ENCODE measurements at places on chromosomes 13 and 19.

- H3K4me3 ChIP-seq, result no peak overlapping the region
- no peaks in the 10 kb centered on the region for H3K27me3 ChIP-seq
- H3K4me1 ChIP-seq, result peaks cover 16% of the 10 kb centered on the region
- peak overlapping the region; percentile 54 for H3K27ac ChIP-seq
These were observed 7.1 kb upstream of the TOMM40 start for GRCh38 chr19:44883922-44884321.

GRCh38 chr13:99847318-99847750 lies 124.2 kb downstream of the ZIC5 start:
- no peaks in the 10 kb centered on the region for H3K36me3 ChIP-seq
- DNase-seq, result no peak

DNA sequence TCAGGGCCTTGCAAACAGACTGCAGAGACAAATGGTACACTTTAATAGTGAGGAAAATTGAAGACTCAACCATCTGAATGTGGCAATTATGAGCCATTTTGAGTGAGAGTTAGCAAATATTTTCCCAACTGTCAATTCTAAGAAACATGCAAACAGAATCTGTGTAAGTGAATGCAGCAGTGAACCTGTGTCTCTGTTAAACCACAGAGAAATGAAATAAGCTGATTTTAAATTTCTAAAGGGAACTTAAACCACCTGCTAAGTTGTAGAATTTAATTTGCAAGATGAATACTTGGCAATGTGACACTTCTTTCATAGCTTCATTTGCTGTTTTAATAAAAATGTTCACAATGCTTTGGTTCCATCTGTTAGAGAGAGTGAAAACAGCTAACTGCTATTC lies 42.0 kb upstream of the TDRD3 start:
- H3K27me3 ChIP-seq, result no peaks in the 10 kb centered on the region
- peaks cover 3% of the 10 kb centered on the region for H3K4me1 ChIP-seq
- no peak for DNase-seq
- no peak overlapping the region for H3K27ac ChIP-seq
- no peak overlapping the region for H3K4me3 ChIP-seq

DNA sequence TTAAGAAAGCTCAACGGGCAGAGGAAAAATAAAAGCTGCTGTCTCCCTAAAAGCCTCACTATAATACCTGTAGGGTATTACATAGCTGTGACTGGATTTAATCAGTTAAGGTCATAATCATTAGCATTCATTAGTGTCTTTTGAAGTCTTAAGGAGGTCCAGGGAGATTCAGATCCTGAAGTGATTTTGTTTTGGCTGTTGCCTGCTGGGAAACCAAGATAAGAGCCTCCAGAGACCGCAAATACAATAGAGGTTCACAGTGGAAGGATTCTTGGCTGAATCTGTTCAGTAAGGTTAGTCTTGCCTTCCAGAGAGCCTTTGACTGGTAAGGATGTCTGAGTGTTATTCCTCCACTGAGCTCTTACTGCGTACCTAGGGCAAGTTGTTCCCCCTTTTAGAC lies 54.0 kb upstream of the TNFRSF19 start:
- H3K27ac ChIP-seq, result no peak overlapping the region
- H3K4me1 ChIP-seq, result no peaks in the 10 kb centered on the region
- DNase-seq, result no peak
- H3K4me3 ChIP-seq, result no peak overlapping the region
- peaks cover 62% of the 10 kb centered on the region for H3K27me3 ChIP-seq

DNA sequence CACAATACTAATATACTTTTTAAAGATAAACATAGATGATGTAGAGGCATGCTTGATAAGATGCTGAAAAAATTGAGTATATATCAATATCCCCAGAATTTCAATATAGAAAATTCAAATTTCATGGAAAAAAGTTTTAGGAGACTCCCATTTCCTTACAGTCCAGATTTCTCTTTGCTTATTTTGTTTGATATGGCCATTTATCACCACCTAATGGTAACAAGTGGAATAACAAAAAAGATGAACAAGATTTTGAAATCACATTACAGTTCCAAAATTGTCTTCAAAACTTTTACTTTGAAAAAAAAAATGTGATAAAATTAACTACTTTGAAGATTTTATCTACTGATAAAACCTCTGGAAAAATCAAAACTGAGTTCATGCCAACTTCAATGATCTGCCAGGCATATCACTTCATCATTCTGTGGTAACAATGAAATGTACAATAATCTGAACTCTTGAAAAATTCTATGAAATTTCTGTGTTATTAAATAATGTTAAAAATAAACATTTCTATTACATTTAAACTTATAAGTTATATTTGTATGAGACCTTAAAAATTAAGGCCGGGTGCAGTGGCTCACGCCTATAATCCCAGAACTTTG lies 17.5 kb downstream of the MIPEP start:
- H3K27ac ChIP-seq, result no peak overlapping the region
- no peaks in the 10 kb centered on the region for H3K36me3 ChIP-seq
- no peak overlapping the region for H3K4me3 ChIP-seq
- DNase-seq, result peak; percentile 59

GRCh38 chr13:94169454-94170144 lies 309.9 kb downstream of the DCT start:
- no peak for DNase-seq
- H3K4me1 ChIP-seq, result peaks cover 1% of the 10 kb centered on the region
- no peaks in the 10 kb centered on the region for H3K36me3 ChIP-seq

- H3K4me3 ChIP-seq, result peak within 1 kb of the TSS; percentile 87
- peaks cover 37% of the 10 kb centered on the region for H3K36me3 ChIP-seq
- H3K27ac ChIP-seq, result peak within 1 kb of the TSS; percentile 97
- peak; percentile 82 for DNase-seq
- peaks cover 3% of the 10 kb centered on the region for H3K4me1 ChIP-seq
- H3K27me3 ChIP-seq, result no peaks in the 10 kb centered on the region
These were observed at the start of gene ZNF480 for GRCh38 chr19:52296773-52297600. ZNF480 (plus strand) TSS chr19:52297169; CDS start chr19:52300413, 3,244 bp downstream.

GRCh38 chr13:47175172-47175866 lies 278.5 kb upstream of the HTR2A start:
- H3K4me1 ChIP-seq, result no peaks in the 10 kb centered on the region
- H3K36me3 ChIP-seq, result no peaks in the 10 kb centered on the region
- no peak overlapping the region for H3K4me3 ChIP-seq
- H3K27ac ChIP-seq, result no peak overlapping the region

GRCh38 chr13:28741084-28741491 lies 22.3 kb upstream of the SLC46A3 start:
- H3K4me1 ChIP-seq, result peaks cover 2% of the 10 kb centered on the region
- H3K27ac ChIP-seq, result no peak overlapping the region
- peak; percentile 47 for DNase-seq
- no peaks in the 10 kb centered on the region for H3K36me3 ChIP-seq
- no peak overlapping the region for H3K4me3 ChIP-seq

DNA sequence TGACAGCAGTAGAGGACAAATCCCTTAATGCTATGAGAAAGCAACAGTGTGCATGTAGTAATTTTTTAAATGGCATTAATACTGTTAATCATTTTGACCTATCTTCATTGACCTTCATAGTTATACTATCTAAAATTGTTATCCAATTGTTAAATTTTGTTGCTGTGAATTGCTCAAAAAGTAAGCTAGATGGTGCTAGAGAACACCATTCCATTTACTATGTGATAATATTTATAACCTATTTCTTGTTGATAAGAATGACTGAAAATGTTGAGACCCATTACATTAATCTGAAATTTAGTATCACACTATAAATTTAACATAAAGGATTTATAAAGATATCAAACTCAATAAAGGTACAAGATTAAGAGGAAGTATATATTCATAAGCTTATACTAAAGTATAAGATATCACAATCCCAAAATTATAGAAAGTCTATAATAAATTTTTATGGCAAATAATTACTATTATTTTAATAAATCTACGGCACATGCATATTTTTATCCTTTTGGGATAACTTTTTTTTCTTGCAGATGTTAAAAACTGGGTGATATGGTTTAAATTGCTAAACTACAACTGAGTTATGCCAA lies 1573.3 kb downstream of the PCDH9 start:
- no peaks in the 10 kb centered on the region for H3K4me1 ChIP-seq
- no peaks in the 10 kb centered on the region for H3K36me3 ChIP-seq
- DNase-seq, result peak; percentile 25
- no peak overlapping the region for H3K27ac ChIP-seq

- no peaks in the 10 kb centered on the region for H3K4me1 ChIP-seq
- DNase-seq, result no peak
- no peak overlapping the region for H3K4me3 ChIP-seq
- no peaks in the 10 kb centered on the region for H3K36me3 ChIP-seq
- H3K27me3 ChIP-seq, result no peaks in the 10 kb centered on the region
These were observed 24.4 kb downstream of the COMMD6 start for GRCh38 chr13:75513271-75513670.

- no peaks in the 10 kb centered on the region for H3K36me3 ChIP-seq
- peak within 1 kb of the TSS; percentile 53 for H3K4me3 ChIP-seq
- H3K4me1 ChIP-seq, result peaks cover 37% of the 10 kb centered on the region
- no peak for DNase-seq
- no peaks in the 10 kb centered on the region for H3K27me3 ChIP-seq
These were observed at the start of gene DBP for GRCh38 chr19:48636859-48637448. DBP (minus strand) TSS chr19:48637379; CDS start chr19:48636994, 385 bp downstream.

- H3K27ac ChIP-seq, result peak overlapping the region; percentile 94
- H3K4me1 ChIP-seq, result peaks cover 17% of the 10 kb centered on the region
- no peak overlapping the region for H3K4me3 ChIP-seq
- DNase-seq, result peak; percentile 47
- peaks cover 27% of the 10 kb centered on the region for H3K36me3 ChIP-seq
These were observed 27.0 kb downstream of the SAE1 start for GRCh38 chr19:47157431-47158321.

- DNase-seq, result no peak
- H3K27ac ChIP-seq, result no peak overlapping the region
- no peaks in the 10 kb centered on the region for H3K36me3 ChIP-seq
- no peak overlapping the region for H3K4me3 ChIP-seq
- H3K27me3 ChIP-seq, result no peaks in the 10 kb centered on the region
These were observed 336.9 kb upstream of the HTR2A start for GRCh38 chr13:47233734-47234133.

DNA sequence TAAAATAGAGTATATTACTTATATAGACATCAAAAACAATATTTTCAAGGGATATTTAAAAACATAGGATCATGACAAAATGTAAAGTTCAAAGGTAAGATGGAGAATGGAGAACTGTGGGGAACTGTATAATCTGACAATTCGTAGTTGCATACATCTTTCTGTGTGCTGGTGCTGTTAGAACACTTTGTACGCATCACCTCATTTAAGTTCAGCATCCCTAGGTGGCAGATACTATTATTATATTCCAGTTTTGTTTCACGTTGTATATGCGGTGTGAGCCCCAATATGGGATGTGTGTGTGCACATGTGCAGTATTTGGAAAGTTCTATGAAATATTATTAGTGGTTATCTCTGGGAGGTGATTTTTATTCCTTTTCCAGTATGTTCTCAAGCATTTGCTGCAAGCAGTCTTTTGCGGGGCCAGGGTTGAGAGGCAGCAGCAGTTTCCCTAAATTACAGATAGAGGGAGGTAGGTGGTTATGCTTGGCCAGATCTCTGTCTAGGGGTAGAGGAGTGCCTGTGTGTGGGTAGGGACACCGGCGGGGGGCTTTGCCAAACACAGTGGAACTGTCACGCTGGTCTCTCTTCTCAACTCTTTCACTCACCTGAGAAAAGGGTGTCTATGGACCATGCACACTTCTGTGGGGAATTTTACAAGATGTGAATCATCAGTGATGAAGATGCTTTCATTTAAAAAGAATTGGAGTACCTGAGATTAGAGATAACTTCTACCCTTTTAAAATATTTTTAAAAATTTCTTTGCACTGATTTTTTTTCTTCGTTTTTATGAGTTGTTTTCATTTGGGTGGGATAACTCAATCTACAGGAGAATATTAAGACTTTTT lies 55.6 kb upstream of the ALOX5AP start:
- H3K36me3 ChIP-seq, result no peaks in the 10 kb centered on the region
- peak; percentile 48 for DNase-seq

DNA sequence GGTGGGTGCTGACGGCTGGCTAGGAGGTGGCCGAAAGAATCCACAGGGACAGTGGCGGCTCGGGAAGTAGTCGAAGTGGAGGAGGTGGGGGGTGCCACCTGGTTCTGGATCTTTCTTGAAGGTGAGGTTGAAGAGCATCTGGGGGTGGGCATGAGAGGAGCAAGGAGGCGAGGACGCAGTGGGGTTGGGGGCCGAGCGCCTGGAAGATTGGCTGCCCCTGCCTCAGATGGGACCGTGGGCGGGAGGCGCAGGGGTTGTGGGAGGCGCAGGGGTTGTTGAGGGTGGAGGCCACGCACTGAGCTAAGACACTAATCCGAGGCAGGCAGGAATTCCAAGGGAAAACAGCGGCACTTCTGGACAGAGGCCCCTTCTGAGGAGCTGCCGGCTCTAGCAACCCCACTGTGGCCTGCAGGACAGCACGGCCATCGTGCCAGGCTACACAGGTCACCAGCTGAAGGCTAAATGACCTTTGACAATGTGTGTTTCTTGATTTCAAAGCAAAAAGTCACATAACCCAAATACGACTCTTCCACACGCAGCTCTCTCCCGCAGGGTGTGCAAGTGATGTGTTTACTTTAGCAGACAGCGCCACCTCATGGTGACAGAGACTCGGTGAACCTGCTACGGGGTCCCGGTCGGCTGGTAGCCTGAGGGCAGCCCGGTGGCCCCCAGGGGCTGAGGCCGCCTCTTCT lies 44.1 kb upstream of the RANBP3 start:
- no peak overlapping the region for H3K27ac ChIP-seq
- H3K4me3 ChIP-seq, result no peak overlapping the region
- DNase-seq, result peak; percentile 83
- H3K4me1 ChIP-seq, result peaks cover 13% of the 10 kb centered on the region

GRCh38 chr19:44180968-44181367 lies 16.1 kb downstream of the ZNF226 start:
- no peaks in the 10 kb centered on the region for H3K27me3 ChIP-seq
- no peaks in the 10 kb centered on the region for H3K4me1 ChIP-seq
- no peak overlapping the region for H3K27ac ChIP-seq
- DNase-seq, result no peak

- peaks cover 34% of the 10 kb centered on the region for H3K27me3 ChIP-seq
- H3K27ac ChIP-seq, result no peak overlapping the region
- H3K36me3 ChIP-seq, result peaks cover 8% of the 10 kb centered on the region
- no peak for DNase-seq
These were observed 2.6 kb downstream of the PCDH17 start for GRCh38 chr13:57633950-57634838.

- no peaks in the 10 kb centered on the region for H3K36me3 ChIP-seq
- no peak overlapping the region for H3K4me3 ChIP-seq
- peak; percentile 32 for DNase-seq
- peaks cover 7% of the 10 kb centered on the region for H3K4me1 ChIP-seq
- H3K27ac ChIP-seq, result no peak overlapping the region
These were observed 8.3 kb upstream of the TLE6 start for GRCh38 chr19:2969104-2969504.

DNA sequence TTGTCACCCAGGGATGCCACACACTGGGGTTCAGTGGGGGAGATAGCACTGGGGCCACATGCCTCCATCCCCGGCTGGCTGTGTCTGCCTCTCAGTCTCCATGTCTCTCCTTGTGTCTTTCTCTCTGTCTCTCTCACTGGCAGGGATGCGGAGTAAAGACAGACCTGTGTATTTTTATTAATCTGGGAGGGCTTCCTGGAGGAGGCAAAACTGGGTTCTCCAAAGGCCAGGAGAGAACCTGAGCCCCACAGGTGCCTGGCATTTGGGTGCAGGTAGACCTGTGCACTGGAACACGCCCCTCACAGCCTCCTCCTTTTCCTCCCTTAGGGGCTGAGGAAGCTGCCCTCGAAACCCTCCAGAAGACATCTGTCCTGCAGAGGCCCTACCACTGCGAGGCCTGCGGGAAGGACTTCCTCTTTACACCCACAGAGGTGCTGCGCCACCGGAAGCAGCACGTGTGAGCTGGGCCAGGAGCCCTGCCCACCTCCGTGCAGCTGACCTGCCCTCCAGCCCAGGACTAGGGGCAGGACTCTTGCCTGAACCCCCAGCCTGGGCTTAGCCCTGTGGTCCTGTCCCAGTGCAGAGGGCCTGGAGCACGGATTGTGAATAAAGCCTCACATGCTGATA lies 32.7 kb downstream of the DHX34 start:
- H3K27ac ChIP-seq, result no peak overlapping the region
- peaks cover 56% of the 10 kb centered on the region for H3K36me3 ChIP-seq
- H3K27me3 ChIP-seq, result no peaks in the 10 kb centered on the region
- H3K4me1 ChIP-seq, result peaks cover under 1% of the 10 kb centered on the region
- no peak overlapping the region for H3K4me3 ChIP-seq
- no peak for DNase-seq
